DND-41 (cell line): ENCODE measurements at places on chromosomes 6 and 20.

DNA sequence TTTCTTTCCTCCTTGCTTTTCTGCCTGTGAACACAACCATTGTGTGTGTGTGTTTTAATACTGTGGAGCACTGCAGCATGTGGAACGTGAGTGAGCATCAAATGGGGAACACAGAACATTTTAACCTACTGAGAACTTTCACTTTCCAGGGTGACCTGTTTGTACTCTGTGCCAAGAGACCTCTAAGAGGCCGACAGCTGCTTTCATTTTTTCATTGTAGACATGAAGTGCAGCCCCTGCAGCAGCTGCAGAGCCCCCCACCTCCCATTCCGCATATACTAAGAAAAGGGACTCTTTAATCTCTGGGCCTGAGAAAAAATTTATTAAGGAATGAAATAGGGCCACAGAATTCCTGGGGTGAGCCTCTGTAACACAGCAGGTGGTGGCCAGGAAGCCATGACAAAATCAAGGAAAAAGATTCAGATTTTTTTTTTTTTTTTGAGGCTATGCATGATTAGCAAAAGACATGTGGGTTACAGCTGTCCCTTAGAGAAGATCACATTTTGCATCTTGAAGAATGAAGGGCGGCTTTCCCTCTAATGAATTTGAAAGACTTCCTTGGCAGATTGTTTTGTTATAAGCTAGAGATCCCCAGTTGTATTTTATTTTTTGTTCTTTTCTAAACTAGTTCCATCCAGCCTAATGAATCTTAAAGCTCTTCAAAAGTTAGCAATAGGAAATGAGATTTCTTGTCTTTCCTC lies 503.4 kb downstream of the CD109 start:
- H3K4me1 ChIP-seq = no peaks in the 10 kb centered on the region
- DNase-seq = no peak
- no peaks in the 10 kb centered on the region for H3K27me3 ChIP-seq
- no peak overlapping the region for H3K27ac ChIP-seq
- H3K36me3 ChIP-seq = no peaks in the 10 kb centered on the region
- H3K4me3 ChIP-seq = no peak overlapping the region

- H3K4me1 ChIP-seq = no peaks in the 10 kb centered on the region
- no peak overlapping the region for H3K4me3 ChIP-seq
- H3K36me3 ChIP-seq = no peaks in the 10 kb centered on the region
- no peak overlapping the region for H3K27ac ChIP-seq
- DNase-seq = no peak
Observed at GRCh38 chr6:9523462-9523861, 891.4 kb downstream of the TFAP2A start.

- H3K27ac ChIP-seq = no peak overlapping the region
- no peaks in the 10 kb centered on the region for H3K27me3 ChIP-seq
- DNase-seq = no peak
- no peaks in the 10 kb centered on the region for H3K4me1 ChIP-seq
- peaks cover 3% of the 10 kb centered on the region; the same call in 1 of the 2 replicates for H3K36me3 ChIP-seq
- H3K4me3 ChIP-seq = no peak overlapping the region
Observed at GRCh38 chr6:11374036-11375010, 141.9 kb upstream of the NEDD9 start.

DNA sequence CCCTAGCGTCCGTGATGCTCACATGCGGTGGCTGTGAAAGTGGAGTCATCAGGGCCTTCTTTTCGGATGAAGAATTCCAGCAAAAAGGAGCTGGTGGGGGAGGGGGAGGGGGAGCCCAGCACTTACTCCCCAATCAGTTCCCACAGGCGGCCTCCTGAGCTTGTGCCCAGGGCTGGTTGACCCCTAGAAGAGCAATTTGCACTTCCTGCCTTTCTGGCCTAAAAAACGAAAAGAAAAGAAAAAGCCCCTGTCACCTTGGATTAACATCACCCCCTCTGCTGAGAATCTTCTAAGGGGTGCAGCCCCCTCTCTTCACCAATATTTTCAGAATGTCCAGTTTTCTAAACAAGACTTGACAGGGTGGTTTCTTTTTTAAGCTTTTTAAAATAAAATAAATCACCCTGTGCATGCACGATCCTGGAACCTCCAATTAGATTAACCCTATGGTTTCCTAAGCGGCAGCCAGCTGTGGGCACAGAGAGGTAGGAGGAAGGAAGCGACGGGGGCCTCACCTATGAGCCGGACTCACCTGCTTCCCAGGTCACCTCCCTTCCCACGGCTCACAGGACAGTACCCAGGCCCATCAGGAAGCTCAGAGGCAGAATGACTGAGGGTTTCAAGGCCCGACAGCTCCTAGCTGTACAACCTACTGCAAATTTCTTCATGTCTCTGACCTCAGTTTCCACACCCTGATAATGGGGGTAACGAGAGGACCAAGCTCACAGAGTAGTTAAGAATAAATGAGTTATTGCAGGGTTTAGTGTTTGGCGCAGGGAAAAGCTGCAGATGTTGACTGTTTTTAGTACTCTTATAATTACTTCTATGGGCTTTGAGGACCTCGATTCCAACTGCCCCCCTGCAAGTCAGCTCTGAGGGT lies 10.5 kb upstream of the TGM2 start:
- peaks cover 17% of the 10 kb centered on the region for H3K27me3 ChIP-seq
- DNase-seq = no peak
- H3K4me3 ChIP-seq = no peak overlapping the region
- H3K4me1 ChIP-seq = no peaks in the 10 kb centered on the region
- H3K27ac ChIP-seq = no peak overlapping the region

- peaks cover 46% of the 10 kb centered on the region for H3K36me3 ChIP-seq
- no peak overlapping the region for H3K27ac ChIP-seq
- H3K4me1 ChIP-seq = no peaks in the 10 kb centered on the region
- no peaks in the 10 kb centered on the region for H3K27me3 ChIP-seq
- H3K4me3 ChIP-seq = no peak overlapping the region
Observed at GRCh38 chr6:154219250-154219649, 137.4 kb downstream of the IPCEF1 start.

DNA sequence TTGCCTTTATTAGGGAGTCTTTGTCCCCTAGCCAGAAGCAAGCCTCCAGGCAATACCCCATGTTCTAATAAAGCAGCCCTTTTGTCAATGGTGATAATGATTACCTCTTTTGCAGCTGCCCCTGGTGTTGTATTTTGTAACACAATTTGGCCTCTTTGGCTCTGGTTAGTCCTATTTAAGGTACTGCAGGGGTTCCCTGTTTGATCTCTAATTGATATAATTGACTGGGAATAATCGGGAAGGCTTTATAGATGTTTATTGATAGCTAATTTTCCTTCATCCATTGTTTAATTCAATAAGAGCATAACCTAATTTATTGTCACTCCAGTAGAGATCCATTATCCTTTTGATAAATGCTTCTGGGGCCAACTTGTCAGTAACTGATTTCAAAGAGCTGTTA lies 537.2 kb downstream of the PKHD1 start:
- no peak for DNase-seq
- H3K4me1 ChIP-seq = no peaks in the 10 kb centered on the region

DNA sequence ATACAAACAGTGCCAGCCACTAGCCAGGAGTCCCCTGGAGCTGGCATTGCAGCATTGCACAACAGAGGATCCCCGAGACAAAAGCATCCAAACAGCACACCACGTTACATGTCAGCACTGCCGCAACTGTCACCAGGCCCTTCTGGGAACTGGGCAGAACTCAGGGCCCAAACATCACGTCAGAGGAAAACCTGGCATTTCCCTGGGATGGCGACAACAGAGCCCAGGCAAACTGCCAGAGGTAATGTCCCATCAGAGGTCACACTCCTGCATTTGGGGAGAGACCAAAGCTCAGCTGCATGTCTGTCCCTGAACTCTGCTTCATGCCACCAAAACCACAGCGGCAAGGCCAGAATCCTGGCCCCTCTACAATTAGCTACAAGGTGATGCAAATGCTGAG lies 36.3 kb downstream of the PPP1R3G start:
- no peaks in the 10 kb centered on the region for H3K27me3 ChIP-seq
- H3K4me3 ChIP-seq = no peak overlapping the region
- no peak for DNase-seq
- no peak overlapping the region for H3K27ac ChIP-seq
- no peaks in the 10 kb centered on the region for H3K36me3 ChIP-seq
- H3K4me1 ChIP-seq = no peaks in the 10 kb centered on the region

GRCh38 chr6:82691997-82692396 lies 328.4 kb downstream of the TPBG start:
- no peak overlapping the region for H3K4me3 ChIP-seq
- no peak for DNase-seq
- no peaks in the 10 kb centered on the region for H3K4me1 ChIP-seq

- DNase-seq = no peak
- no peak overlapping the region for H3K4me3 ChIP-seq
- H3K36me3 ChIP-seq = no peaks in the 10 kb centered on the region
- H3K27ac ChIP-seq = no peak overlapping the region
- H3K27me3 ChIP-seq = peaks cover 18% of the 10 kb centered on the region
Observed at GRCh38 chr20:61767761-61768494, 297.8 kb downstream of the TAF4 start.

- H3K4me1 ChIP-seq = no peaks in the 10 kb centered on the region
- DNase-seq = no peak
- no peak overlapping the region for H3K27ac ChIP-seq
Observed at GRCh38 chr20:57140416-57140965, 126.0 kb downstream of the BMP7 start.

DNA sequence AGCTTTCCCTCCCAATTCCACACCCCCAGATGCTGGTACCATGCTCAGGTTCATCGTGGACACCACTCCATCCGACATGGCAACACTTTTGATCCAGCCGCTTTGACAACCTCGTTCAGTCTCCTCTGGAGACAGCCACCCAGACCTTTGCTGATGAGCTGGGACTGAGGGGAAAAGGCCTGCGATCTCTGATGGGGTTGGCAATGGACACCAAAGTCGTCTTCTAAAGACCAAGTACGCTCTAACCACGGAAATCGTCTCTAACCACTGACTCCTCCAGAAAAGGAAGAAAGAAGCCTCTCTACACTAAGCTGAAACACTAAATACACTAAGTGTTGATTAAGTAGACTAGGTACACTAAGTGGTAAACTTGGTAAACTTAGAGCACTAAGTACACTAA lies 26.1 kb upstream of the HLA-E start:
- no peaks in the 10 kb centered on the region for H3K36me3 ChIP-seq
- DNase-seq = no peak
- H3K27me3 ChIP-seq = peaks cover 67% of the 10 kb centered on the region
- no peak overlapping the region for H3K4me3 ChIP-seq

DNA sequence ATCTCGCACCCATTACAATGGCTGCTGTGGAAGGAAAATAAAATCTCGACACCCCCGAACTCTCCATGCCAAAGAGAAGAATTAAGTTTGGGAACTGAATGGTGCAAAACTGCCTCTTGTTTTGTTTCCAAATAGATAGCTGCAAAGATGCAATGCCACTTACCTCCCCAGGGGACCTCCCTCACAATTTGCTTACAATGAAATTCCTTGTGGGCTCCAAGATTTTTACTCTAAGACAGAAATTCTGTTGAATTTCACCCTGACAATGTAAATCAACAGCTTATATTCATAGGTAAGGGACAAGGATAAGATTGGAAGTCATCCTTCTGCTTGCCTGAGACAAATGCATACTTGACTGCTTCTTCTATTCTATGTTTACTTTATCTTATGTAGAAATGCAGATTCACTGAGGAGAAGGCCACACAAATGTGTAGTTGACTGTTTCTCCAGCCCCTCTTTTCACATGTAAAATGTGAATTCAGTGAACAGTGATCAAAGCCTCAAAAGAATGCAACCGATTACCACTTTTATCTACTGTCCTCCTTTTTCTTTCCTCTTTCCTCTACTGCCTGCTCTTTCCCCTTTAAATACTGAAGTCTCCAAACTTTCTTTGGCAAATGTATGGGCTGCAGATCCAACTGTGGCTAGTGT lies 36.6 kb downstream of the ADGRF4 start:
- H3K4me3 ChIP-seq = no peak overlapping the region
- H3K36me3 ChIP-seq = no peaks in the 10 kb centered on the region
- H3K27me3 ChIP-seq = no peaks in the 10 kb centered on the region

GRCh38 chr6:44053760-44054556 lies 73.3 kb downstream of the MRPL14 start:
- no peaks in the 10 kb centered on the region for H3K27me3 ChIP-seq
- no peak for DNase-seq
- no peak overlapping the region for H3K4me3 ChIP-seq
- H3K4me1 ChIP-seq = no peaks in the 10 kb centered on the region

- 0 out of 2 replicates have a peak, but pooled peaks cover 2% of the 10 kb centered on the region for H3K36me3 ChIP-seq
- no peaks in the 10 kb centered on the region for H3K27me3 ChIP-seq
- H3K4me3 ChIP-seq = no peak overlapping the region
- DNase-seq = no peak
- no peak overlapping the region for H3K27ac ChIP-seq
- H3K4me1 ChIP-seq = no peaks in the 10 kb centered on the region
Observed at GRCh38 chr20:60474385-60474910, 516.2 kb downstream of the CDH26 start.
